ENCODE measurements at places on chromosomes 11 and 22. TPM values are rescaled to one million over a fixed set of nuclear protein-coding genes. Genes with fewer than 3 reads are reported as not detected.

The TMPRSS6 gene
- polyA plus RNA-seq: not detected

The GDPD5 gene
- polyA plus RNA-seq: 24.0 TPM

The SLC22A12 gene
- not detected for polyA plus RNA-seq

The ENTHD1 gene
- not detected for polyA plus RNA-seq

The DEFB131B gene
- polyA plus RNA-seq: not detected

The SCYL1 gene
- 76.1 TPM for polyA plus RNA-seq

The FERMT3 gene
- polyA plus RNA-seq: 152 TPM

The INPP5J gene
- polyA plus RNA-seq: 0.07 TPM

The OR51B5 gene
- not detected for polyA plus RNA-seq

The DNAJB7 gene
- not detected for polyA plus RNA-seq

The CFAP300 gene
- not detected for polyA plus RNA-seq

The SYCE3 gene
- not detected for polyA plus RNA-seq
